Stimulated activated CD8-positive, alpha-beta memory T cell treated with anti-CD3 and anti-CD28 coated beads, Interleukin-15, amount 100 ng/mL, for 24 hours (primary cell): ENCODE measurements at places on chromosomes 1 and 21.

DNA sequence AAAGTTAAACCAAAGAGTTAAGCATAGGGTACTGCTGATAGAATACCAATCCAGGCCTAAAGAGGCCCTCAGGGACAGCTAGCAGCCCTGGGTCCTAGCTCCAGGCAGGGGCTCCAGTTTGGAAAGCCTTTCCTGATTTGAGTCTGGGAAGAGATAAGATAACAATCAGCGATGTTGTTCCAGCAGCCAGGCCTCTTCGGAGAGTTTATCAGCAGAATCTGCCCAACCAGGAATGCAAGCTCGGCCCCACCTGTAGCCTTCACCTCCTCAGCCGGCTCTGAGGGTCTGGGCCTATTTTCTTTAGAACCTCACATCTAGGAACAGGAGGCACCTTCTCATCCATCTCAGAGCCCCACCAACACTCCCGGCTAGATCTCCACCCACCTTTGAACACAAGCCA is 42.6 kb downstream of the PLEKHA6 start:
- no peak for DNase-seq

DNA sequence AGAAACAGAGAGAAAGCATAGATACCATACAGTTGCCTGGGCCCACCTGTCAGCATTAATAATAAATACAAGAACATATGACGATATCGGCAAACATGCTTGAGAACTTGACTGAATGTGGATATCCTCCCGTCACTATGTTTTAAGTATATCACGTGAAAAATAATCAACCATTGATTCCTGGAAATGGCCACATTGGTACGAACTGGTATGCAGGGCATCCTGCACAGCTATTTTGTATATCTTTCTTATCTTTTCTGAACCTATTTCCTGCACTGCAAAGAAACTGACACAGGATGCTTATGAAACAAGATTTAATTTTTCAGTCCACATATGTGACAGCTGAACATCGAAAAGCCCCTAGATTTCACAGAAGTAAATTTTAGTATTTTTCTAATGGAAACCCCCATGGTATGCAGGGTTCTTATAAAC is 22.8 kb upstream of the RGS1 start:
- DNase-seq: no peak

DNA sequence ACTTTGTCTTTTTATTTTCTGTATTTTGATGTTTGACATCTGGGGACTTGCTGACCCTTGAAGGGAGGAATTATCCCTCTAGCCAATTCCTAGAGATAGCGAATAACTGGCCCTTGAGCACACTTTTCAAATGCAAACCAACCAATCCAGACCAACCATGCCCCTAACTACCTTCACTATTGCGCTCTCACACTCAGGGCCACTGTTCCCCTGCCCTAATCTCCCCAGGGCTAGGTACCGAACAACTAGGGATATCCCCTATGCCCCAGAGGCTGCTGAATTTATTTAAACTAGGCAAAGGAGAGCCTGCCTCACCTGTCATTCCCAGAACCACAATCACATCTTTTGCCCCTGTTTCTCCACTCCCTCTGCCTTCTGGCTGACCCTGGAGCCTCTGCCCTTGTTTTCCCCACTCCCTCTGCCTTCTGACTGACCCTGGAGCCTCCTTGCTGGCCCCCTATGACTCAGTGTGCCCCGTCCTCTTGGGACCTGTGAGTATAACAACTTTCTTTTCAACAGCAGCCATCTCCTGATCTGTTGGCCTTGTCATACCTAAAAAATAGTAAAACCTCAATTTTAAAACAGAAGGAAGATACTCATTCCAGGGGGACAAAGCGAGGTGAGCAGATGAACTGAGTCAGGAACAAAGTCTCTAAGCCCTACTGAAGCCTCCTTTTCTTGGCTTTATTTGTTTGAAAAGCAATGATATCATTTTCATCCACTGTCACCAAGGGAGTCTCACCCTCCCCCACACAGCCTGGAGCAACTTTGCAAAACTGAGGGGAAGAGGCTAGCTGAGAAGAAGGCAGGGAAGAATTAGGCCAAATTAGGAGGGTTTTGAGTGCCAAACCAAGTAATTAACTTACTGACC is 115.5 kb downstream of the NMNAT2 start:
- no peak for DNase-seq

GRCh38 chr1:82160036-82160435 is 359.3 kb downstream of the ADGRL2 start:
- no peak for DNase-seq

GRCh38 chr1:169361281-169361680 is 6.3 kb downstream of the NME7 start:
- DNase-seq: no peak

GRCh38 chr1:6783221-6783620 is 2.0 kb upstream of the CAMTA1 start:
- DNase-seq: no peak

GRCh38 chr1:8518490-8518801 is 200.5 kb downstream of the SLC45A1 start:
- DNase-seq: no peak

GRCh38 chr1:7384679-7385078 is 386.4 kb upstream of the VAMP3 start:
- DNase-seq: no peak

DNA sequence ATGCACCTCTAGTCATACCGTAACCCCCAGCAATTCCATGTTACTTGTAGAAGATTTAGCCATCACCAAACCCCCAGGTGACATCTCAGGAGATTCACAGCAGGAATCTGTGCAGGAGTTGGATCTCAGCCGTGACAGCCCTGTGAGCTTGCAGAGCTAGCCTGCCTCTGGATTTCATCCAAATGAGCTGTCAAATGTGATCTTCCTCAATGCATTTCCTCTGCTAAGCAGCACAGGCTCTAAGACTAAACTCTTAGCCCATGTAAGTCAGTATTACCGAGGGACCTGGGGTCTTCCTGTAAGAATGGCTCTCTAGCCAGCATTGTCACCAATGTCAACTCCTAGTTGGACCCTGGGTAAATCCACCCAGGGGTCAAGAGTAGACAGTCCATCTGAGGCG is 41.7 kb downstream of the UMODL1 start:
- DNase-seq: no peak

DNA sequence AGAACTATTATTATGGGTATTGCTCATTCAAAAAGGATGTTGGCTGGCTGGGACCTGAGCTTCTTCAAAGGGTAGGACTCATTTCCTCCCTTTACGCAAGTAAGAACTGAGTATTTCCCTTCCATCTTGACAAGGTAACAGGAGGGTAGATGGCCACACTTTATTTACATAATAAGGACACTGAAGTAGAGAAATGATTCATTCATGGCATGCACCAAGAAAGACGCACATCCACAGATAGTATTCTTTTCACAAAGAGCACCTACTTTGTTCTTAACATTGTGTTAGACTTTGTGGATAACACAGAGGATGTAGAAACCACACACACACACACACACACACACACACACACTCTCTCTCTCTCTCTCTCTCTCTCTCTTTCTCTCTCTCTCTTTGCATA is 82.9 kb downstream of the FAM78B start:
- DNase-seq: no peak

DNA sequence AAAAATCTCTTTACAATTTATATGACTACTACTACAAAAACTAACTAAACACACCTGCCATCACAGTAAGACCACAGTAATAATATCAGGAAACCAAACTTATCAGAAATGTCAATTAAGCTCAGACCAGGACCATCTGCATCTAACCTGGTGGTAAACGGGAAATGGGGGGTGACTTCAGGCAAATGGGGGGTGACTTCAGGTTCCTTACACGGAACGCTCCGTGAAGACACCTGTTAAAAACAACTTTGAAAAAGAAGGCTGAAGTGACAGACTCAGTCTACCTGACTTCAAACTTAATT is 15.8 kb downstream of the PRDM15 start:
- no peak for DNase-seq

- no peak for DNase-seq
Observed at GRCh38 chr1:151325646-151326429, 1.4 kb downstream of the PI4KB start.

DNA sequence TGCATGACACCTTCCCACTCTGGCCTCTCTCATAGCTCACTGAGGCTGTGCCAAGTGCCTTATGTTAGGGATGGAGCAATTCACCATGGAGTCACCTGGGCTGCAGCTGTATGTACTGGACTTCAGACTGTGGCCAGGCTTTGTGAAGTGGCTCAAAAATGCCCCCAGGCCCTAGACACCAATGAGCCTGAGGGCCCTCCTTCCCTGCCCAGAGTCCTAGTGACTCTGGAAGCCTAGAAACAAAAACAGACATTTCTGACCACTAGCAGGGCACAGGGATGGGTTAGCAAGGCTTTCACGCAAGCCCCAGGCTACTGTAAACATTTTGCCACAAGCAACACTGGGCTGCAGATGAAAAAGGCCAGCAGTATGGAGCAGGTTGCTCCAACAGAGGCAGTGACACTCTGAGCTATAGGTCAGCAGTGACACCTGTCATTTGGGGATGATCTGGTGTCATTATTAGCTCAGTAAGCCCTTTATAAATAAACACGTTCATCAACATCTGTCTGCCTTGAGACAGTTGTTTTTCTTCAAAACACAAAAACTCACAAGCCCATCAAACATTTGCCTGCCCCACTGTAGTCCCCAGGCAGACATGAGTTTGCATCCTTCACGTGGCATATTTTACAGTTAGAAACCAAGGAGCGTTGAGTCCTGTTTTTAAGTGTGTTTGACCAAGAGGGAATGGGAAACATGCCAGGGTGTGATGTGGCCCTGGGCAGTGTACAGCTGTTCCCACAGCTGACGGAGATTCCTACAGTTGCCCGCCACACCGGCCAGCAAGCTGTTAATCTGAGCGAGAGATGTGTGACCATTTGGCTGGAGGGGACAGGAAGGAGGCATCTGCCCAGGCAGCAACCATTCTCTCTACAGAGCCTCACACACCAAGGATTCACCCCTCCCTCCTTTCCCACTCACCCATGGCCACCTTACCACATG is 66.8 kb downstream of the KCNN3 start:
- no peak for DNase-seq

GRCh38 chr1:201652181-201652580 is 113.3 kb downstream of the NAV1 start:
- DNase-seq: no peak

DNA sequence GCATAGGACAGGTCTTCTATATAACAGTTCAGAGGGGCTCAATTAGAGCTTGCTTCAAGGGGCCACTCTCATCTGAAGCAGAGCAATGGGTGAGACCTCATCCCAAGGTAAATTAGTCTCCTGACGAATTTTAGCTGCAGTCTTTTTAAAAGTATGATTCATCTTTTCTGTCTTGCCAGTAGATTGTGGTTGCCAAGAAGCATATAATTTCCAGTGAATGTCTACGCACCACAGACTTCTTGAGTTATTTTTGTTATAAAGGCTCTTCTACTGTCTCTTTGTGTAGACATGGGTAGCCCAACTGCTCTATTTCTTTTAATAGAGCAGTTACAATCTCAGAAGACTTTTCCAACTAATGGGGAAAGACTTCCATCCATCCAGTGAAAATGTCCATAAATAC is 108.9 kb upstream of the FMN2 start:
- no peak for DNase-seq

GRCh38 chr1:99490031-99490430 is 155.9 kb upstream of the PALMD start:
- DNase-seq: no peak

GRCh38 chr1:66119148-66119547 is 326.5 kb downstream of the PDE4B start:
- DNase-seq: no peak

DNA sequence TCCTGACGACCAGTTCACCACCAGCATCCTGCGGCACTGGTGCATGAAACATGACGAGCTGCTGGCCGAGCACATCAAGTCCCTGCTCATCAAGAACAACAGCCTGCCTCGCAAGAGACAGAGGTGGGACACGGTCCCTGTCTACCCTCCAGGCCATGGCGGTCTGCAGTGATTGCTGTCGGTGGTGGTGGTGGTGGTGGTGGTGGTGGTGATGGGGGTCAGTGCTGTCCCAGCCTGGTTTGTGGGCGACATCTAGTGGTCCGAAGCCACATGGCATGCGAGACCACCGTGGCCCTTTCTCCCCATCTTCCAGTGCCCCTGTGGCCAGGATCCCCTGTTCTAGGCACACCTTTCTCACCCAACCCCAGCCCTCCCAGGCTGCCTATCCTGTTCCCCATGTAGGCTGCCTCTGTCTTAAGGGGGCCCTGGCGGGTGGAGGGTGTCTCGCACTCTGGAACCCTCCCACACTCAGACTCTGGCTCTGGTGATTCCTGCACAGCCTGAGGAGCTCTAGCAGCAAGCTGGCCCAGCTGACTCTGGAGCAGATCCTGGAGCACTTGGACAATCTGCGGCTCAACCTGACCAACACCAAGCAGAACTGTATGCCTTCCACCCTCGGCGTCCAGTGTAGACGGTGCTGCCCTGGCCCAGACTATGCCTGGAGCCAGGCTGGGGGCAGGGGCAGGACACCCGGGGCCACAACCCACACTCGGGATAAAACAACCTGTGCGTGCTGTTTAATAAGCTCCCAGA is 3.2 kb upstream of the SLC27A3 start:
- DNase-seq: no peak

DNA sequence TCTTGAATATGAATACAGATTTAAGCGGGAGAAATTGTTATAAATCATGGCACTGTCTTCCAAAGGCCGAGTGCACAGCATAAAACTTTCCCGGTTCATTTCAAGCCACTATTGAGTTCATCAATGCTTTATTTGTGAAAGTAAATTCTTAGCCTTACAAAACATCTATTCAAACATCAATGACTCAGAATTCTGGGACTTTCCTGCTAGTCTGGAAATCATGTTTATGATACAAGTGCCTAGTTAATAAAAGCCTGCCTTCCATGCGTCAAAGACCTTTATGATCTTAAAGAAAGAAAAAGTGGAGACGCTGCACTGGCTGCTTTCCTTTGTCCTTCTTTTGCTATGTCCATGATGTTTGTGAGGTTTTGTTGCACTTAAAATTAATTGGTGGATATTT is 137.7 kb downstream of the SETD4 start:
- DNase-seq: no peak

- DNase-seq: no peak
Observed at GRCh38 chr1:172140072-172140471, 280.4 kb upstream of the C1orf105 start.

DNA sequence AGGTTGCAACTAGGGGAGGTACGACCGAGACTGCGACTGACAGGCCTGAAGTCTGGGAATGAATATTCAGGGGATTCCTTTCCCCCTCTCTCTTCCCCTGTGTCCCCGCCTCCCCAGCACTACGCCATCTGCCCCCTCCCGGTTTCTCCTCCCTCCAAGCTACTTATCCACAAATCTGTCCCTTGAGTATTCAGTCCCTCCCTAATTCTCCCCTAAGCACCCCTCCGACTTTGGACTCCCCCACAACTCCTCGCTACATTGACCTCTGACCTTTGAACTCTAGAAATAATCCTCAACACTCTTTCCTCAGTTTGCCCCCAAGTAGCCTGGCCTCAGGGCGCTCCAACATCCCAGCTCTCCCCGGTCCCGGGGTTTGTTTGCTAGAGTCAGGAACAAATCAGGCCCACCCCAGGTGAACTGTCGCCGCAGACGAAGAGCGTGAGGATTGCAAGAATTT is 393 bp downstream of the LYSMD1 start:
- no peak for DNase-seq

- no peak for DNase-seq
Observed at GRCh38 chr1:50989694-50990093, 19.6 kb downstream of the CDKN2C start.

- no peak for DNase-seq
Observed at GRCh38 chr1:184222652-184223052, 164.2 kb upstream of the C1orf21 start.
